ENCODE measurements at places on chromosomes 3 and 15.
A peak's percentile ranks its signal among the peaks of the same experiment; 100 is the strongest.

- DNase-seq: no peak
These were observed 80.3 kb downstream of the CERS3 start for GRCh38 chr15:100448481-100448880.

DNA sequence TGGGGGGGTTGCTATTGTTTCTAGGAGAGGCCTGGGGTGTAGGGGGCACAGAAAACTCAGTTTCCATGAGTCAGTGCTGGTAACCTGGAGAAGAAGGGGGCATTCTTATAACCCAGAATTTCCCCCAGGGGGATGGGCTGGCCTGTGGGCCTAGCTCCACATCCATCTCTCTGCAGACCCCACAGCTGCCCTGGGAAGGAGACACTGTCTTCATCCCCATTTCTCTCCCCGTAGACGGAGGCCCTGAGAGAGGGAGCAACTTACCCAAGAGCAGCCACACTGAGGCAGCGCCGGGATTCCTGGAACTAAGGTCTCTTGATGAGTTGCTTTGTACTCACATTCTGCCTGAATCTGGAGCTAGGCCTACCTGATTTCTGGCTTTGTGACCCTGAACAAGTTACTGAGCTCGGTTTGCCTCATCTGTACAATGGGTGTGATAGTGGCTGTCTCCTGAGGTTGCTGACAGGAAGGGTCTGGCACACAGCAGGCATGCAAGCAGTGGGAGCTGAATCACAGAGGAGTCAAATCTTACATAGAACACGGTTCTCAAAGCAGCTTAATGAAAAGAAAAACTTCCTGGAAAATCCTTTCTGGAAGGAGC lies 55.0 kb upstream of the LCTL start:
- DNase-seq: no peak

DNA sequence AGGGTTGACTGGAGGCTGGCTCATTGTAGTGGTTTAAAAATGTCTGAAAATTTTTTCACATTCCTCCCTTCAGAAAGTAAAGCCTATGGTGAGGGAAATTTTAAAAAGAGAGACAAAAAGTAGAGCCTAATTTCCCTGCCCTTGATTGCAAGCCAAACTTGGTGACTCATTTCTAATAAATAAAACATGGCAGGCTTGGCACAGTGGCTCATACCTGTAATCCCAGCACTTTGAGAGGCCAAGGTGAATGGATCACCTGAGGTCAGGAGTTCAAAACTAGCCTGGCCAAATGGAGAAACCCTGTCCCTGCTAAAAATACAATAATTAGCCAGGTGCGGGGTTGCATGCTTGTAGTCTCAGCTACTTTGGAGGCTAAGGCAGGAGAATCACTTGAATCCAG lies 18.9 kb upstream of the ARRDC4 start:
- DNase-seq: no peak

DNA sequence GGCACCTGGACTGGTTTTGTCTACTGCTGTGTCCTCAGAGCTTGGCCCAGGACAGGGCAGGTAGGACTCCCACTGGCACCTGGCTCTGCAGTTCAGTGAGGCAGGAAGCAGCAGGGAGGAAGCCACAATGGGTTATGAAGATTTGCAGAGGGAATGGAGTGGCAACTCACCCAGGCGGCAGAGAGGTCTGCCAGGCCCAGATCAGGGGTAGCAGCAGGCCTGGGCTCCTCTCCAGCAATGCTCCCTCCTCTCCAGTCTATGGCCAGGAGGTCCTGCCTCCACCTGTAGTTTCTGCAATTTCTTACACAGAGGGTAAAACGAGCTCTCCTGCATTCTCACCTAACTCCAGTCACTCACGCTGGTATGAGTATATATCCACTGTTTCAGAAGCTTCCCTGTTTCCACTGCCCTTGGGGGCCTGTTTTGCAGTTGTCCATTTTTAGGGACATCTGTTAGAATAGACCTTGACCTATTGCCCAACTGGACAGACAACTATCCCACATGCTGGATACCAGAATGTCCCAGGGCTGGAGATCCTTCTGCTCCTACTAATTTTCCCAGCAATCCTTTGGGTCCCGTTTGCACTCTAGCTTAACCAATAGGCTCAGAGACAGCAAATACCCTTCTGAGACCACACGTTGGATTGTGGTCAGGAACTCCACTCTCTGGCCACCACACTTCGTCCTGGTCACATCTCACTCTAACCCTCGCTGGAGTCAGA lies 35.2 kb downstream of the HMCES start:
- DNase-seq: peak; percentile 17

- DNase-seq: no peak
These were observed 26.3 kb downstream of the CCDC13 start for GRCh38 chr3:42746455-42747450.

DNA sequence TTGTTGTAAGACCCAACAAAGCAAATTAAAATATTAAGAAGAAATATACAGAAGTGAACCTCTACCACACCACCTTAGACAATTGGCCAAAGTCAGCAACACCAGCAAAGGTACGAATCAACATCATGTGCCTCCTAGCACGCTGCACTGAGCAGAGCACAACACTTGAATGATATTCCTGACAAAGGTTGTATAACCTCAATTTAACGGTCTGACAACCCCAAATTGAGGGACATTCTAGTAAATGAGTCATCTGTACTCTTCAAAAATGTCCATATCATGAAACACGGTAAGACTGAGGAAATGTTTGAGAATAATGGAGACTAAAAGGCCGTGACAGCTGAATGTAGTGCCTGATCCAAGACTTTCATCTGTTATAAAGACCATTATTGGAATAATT lies 41.3 kb upstream of the TNFSF10 start:
- DNase-seq: no peak

DNA sequence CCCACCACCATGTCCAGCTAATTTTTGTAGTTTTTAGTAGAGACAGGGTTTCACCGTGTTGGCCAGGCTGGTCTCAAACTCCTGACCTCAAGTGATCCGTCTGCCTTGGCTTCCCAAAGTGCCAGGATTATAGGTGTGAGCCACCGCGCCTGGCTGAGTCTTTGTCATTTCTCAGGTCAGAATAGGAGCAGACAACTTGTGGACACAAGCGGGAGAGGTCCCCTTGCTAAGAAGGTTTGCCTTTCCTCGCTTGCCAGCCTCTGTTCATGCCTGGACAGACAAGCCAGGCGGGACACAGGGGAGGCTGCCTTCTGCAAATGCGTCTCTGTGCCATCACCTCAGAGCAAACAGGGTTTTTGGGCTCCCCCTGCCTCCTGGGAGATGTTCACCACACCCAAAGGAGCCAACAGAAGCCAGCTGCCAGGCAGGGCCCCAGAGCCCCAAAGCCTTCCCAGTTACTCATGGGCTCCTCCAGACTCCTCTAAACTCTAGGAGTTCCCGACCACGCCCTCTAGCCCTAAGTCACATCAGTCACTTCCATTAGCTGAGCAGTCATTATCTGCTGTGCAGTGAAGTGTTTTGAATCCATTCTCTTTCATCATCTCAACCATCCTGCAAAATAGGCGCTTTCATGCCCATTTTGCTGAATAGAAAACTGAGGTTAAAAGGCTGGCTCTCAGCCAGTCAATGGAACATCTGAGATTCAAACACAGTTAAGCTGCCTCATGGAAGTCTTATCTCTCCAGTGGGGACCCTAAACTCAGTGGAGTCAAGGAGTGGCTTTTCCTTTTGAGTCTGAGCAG lies 245.0 kb downstream of the UACA start:
- DNase-seq: no peak

DNA sequence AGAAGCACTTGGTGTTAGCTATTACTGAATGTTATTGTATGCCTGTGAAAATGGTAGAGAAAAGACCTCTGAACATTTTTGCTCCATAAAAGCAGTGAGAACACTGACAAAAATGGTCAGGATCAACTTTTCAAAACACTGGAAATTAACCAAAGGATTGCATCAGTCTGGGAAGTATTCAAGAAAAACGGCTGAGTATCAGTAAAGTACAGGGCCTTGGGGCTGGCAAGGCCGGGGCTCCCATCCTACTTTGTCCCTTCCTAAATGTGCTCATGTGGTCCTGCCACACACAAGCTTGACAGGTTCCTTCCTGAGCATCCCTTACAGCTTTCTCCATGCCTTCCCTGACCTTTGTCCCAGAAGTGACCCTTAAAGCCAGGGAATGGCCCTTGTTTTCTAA lies 84.0 kb downstream of the CFAP20DC start:
- DNase-seq: no peak

DNA sequence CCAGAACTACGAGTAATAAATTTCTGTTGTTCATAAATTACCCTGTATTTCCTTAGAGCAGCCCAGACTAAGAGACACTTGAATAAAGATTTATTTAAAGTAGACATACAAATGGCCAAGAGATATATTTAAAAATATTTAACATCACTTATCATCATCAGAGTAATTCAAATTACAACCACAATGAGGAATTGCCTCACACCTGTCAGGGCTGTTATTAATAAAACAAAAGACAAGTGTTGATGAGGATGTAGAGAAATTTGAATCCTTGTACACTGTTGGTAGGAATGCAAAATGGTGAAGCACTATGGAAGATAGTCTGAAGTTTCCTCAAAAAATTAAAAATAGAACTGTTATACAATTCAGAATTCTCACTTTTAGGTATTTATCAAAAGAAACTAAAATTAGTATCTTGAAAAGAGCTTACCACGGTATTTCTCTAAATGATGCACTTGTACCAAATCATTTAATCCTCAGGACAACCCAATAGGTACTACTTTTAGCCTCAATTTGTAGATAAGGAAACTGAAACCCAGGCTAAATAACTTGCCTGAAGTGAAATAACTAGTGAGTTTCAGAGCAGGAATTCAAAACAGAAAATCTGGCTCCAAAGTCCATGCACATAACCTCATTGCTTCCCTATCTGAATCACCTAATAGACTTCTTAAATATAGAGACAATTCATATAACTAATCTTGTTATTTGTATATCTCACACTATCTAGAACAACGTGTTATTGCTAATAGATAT lies 69.4 kb downstream of the ZBTB20 start:
- no peak for DNase-seq

- DNase-seq: no peak
These were observed 898 bp downstream of the FBLN2 start for GRCh38 chr3:13549623-13550422.

DNA sequence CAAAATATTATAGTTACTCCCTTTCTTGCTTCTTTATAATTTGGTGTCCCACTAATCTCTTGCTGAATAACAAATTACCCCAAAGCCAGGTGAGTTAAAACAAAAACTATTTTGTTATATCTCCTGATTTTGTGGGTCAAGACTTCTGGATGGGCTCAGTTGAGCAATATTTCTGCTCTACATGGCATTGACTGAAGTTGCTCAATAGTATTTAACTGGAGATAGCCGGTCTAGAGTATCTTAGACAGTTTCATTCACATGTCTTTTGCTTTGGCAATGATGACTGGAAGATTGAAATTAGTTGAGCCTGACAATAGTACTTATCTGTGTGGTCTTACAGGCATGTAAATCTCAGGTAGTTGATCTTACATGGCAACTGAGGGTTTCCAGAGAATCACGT lies 51.0 kb upstream of the TP63 start:
- DNase-seq: no peak

GRCh38 chr3:169259661-169260060 lies 403.9 kb downstream of the MECOM start:
- no peak for DNase-seq

- no peak for DNase-seq
These were observed 87.9 kb downstream of the EFL1 start for GRCh38 chr15:82174471-82175235.

- DNase-seq: no peak
These were observed 866 bp downstream of the SLC49A4 start for GRCh38 chr3:122795674-122796195.

- DNase-seq: no peak
These were observed 597.3 kb downstream of the ZIC1 start for GRCh38 chr3:148006508-148006907.

DNA sequence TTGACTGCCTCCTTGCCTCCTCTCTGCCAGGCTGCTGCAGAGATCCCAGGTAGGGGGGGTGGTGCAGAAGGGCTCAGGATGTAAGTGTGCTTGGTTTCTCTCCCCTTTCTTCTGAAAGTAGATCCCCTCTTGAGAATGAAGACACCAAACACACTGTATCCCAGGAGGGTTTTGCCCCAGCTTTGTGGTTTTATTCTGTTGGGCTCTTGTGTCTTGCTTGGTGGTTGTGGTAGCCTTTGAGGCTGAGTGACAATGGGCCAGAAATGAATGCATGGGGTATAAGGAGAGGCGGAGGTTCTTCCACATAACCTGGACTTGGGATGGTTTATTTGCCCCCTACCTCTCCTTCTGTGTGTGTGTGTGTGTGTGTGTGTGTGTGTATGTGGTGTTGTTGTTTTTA lies 5.7 kb downstream of the PDIA5 start:
- no peak for DNase-seq

DNA sequence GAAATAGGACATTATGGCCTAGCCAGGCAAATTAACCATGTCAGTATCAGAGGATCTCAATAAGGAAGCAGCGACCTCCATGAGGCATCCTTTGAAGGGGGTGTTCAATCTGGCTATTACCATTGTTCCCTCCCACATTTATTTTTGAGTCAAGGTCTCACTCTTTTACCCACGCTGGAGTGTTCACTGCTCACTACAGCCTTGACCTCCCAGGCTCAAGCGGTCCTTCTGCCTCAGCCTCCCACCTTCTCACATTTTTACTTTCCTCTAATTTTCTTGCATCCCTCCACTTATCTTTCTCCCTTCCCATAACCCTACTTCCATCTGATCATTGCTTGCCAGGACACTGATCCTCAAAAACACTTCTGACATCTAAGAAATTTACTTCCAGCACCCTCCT lies 654.0 kb upstream of the NR2F2 start:
- DNase-seq: no peak

GRCh38 chr3:79765911-79766310 lies 1.9 kb downstream of the ROBO1 start:
- no peak for DNase-seq

DNA sequence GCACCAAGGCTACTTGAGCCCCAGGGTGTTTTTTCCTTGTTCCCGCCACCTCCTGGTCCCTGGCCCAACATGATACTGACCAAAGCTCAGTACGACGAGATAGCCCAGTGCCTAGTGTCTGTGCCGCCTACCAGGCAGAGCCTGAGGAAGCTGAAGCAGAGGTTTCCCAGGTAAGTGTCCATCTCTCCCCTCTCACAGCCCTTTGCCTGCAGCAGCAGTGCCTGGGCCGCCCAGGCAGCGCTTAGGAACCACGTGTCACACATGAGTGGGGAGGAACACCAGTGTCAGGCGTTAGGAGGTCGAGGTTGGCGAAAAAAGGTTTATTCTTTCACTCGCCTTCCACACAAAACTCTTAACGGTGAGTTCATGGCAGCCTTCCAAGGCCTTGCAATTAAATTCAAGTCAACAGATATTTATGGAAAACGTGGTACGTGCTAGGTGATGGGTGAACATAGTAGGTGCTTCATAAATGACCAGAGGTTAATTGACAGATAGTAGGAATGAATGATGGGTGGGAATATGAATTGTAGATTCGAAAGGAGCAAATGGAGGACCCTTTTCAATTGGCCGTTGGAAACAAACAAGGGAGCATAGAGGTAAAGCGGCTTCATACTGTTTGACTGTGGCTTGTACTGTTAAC lies 486 bp downstream of the CDIN1 start:
- DNase-seq: peak; percentile 12

All from CD4-positive, alpha-beta T cell treated with Interleukin-6 at 100 ng/mL for 8 hours (primary cell).